ENCODE measurements at places on chromosomes 13 and 19.

DNA sequence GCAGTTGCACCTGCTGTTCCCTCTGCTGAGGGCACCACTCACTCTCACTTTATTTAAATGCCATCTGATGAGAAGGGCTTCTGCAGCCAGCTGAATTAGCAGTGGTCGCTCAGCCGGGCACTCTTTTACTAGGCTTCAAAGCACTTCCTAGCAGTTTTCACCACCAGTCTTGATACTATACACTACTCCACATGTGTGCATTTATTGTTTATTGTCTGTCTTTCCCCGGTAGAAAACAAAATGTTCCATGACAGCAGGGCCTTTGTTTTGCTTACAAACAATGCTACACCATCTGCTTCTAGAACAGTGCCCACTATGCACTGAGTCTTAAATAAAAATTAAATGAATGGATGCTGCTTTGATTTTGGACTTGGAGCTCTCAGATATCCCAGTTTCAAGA is 404.9 kb downstream of the FGF14 start:
- no peak for DNase-seq

DNA sequence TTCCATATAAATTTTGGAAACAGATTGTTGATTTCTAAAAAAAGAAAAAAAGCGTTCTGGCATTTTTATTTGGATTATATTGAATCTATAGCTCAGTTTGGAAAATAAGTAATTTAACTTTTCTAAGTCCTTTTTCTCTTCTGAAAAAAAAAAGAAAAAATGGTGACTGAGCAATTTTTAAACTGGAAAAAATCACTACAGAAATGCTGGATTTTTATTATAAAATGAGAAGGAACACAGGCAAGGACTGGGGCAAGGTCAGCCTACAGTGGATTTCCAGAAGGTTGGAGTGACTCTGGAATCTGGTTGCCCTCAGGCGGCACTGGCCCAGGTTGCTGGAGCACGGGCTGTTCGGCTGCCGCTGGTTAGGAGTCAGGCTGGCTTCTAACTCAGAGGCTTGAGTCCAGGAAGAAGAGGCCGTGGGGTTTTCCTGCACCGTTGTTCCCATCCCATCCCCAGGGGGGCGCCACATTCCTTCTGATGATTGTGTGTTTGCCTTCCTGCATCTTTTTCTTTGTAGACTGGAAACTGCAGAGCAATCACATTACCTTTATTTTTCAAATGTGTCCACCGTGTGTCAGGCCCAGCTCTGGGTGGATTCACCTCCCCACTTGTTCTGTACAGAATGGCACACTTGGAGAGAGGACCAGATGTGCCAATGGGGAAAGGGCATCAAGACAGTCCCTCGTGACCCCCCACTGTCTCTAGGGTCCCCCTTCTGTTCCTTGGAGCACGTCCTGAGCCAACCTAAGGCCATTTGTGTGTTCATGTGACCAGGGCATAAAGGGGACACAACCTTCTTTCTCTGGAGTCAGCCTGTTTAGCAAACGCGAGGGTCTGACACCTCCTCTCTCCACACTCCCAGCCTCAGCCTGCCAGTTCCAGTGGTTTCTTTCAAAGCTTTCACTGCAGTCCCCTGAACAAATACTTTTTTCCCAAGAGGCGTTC is 44.5 kb upstream of the GTF3A start:
- DNase-seq = peak; percentile 24

GRCh38 chr13:44352671-44353070 is 21.0 kb upstream of the SERP2 start:
- DNase-seq = no peak

DNA sequence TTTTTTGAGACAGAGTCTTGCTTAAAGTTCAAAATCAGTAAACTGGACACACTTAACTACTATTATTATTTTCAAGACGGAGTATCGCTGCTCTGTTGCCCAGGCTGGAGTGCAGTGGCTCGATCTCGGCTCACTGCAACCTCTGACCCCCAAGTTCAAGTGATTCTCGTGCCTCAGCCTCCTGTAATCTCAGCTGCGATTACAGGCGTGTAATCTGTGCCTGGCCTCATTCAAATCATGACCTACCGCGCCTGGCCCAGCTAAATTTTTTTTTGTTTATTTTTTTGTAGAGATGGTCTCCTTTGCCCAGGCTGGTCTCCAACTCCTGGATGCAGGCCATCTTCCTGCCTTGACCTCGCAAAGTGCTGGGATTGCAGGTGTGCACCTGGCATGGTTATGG is 23.0 kb downstream of the ZNF101 start:
- DNase-seq = no peak

DNA sequence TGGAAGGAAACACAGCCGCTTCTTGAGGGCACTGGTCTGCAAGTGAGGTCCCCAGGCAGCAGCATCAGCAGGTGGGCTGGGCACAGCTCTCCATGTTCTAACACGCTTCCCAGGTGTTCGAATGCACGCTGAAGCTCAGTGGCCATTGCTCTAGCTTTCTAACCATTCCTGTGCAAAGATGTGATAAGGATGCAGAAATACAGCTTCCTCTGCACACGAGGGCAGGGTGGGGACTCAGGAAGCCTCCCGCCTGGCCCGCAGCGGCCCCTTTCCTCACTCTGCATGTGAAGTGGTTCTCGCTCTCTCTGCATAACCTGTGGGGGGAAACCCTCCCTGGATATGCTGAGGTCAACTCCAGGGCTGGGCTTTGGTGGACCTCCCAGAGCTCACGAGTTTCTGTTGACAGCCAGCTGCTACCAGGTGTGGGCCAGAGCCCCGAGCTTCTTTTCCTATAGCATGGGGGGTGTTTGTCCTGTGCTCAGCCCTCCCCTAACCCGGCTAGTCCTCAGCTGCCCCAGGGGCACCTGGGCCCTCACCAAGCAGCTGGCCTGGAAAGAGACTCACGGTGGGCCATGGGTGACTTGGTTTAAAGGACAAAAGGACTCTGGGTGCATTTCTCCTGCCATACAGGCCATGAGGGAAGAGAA is 168.2 kb downstream of the TEX29 start:
- DNase-seq = no peak

GRCh38 chr13:98681049-98681448 is 71.4 kb downstream of the SLC15A1 start:
- DNase-seq = no peak

GRCh38 chr13:110894086-110894485 is 20.8 kb downstream of the ANKRD10 start:
- no peak for DNase-seq

DNA sequence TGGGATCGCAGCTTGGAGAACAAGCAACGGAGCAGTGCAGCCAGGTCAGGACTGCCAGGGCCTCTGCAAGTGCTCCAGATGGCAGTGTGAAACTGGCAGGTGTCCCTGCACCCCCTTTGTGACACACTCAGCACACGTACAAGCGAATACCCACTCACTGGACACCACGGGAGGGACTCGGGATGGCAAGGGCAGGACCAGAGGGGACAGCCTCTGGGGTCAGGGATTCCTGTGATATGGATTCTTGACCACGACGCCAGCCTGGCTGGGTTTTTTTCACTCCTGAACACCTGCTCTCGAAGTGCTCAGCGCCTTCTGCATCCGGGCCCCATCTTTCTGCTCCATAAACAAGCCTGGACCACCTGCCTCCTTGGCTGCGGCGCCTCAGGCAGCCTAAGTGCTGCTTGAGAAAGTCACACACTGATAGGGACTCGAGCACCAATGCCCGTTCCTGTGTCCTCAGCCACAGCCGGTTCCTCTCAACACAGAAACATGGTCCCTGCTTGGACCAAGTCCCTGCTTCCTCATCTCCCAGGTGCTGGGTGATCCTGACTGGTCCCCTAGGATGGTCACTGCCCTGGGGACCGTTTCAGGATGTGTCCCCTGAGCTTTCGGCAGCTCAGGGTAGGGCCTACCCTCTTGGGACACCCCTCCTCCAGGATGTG is 22.0 kb downstream of the ELAVL1 start:
- DNase-seq = no peak

- no peak for DNase-seq
Measured at GRCh38 chr19:8150998-8151766, 1.8 kb upstream of the FBN3 start.

DNA sequence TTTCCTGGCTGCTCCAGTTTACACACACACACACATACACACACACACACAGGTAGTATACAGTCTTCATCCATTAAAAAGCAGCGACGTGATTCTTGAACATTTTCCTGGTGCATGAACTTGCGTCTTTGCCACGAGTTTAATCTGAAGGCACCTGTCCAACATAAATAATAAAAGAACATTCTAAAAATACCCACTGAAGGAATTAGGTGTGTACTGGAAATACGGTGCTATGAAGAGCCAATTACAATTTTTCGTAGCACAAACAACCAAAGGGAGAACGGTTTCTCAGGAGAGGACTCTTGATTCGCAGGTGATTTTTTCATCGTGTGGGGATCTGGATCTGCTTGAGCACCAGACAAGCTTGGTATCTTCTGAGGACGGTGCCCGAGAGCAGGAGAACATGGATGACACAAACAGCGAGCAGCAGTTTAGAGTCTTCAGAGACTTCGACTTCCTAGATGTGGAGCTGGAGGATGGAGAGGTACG is 61.2 kb downstream of the ZAR1L start:
- DNase-seq = no peak

- DNase-seq = no peak
Measured at GRCh38 chr19:45133661-45134060, 27.1 kb downstream of the NKPD1 start.

GRCh38 chr13:47279920-47280319 is 383.1 kb upstream of the HTR2A start:
- no peak for DNase-seq

DNA sequence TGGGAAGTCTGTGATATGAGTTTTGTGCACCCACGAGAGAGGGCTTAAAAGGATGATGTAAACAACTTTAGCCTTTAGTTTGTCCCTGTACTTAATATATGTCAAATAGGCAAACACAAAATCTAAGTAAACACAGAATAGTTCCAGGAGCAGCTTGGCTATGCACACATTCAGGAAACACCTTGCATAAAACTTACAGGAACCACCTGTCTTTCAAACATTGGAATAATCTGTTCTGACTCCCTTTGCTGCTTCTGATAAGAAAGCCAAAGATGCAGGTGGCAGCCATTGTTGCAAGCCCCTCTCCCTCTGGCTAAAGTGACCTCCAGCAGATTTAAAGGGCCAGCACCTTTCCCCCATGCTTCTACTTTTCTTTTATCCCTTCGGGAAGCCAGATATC is 4.7 kb downstream of the EEF1AKMT1 start:
- DNase-seq = no peak

DNA sequence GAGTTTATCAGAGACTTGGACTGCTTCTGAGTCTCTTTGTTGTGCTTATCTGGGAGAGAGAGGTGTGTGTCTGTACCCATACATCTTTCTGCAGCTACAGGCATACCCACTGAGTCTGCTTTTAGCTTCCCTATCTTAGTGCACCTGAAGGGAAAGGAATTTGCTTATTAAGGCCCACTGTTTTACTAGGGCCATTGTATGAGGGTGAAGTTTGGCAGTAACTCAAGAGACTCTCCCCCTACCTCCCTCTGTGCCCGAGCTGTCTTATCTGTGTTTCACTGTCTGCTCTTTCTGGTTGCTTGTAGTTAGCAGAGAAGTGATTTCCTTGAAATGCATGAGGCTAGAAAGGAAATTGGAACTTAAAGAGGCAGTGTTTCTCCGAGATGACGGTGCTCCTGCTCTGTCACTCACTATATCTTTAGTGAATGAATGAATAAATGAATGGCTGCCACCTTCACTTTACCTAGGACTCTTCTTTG is 678 bp upstream of the CD33 start:
- no peak for DNase-seq

DNA sequence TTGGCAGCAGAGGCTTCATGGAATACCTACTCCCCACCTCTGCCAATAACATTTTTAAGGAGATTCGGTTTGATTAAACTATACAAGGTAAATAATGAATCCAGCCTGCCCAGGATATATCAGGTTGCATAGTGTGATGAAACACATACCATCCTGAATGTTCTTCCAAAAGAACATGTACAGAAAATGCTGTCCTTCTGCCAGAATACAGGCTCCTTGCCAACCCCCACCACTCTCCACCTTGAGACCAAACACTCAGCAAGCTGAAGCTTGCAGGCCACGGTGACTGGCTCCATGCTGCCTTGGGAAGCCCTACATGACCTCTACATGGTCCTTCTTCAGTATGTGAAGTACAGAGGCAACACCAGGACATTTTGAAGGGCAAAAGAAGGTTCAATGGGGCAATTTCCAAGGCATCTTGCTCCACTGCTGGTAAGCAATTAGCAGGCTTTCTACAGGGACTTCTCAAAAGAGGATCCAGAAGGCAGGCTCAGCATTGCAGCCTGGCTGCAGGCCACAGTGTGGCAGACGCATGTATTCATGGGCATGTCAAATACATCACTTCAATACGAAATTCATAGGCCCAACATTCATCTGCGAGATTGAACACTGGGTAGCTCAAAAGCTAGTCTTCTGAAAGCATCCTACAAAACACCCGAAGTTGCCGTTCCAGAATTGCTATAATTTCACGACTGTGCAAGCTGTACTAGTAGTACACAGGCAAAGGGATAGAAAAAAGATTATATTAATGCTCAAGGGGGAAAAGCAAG is 62.4 kb upstream of the SERP2 start:
- peak; percentile 77 for DNase-seq

DNA sequence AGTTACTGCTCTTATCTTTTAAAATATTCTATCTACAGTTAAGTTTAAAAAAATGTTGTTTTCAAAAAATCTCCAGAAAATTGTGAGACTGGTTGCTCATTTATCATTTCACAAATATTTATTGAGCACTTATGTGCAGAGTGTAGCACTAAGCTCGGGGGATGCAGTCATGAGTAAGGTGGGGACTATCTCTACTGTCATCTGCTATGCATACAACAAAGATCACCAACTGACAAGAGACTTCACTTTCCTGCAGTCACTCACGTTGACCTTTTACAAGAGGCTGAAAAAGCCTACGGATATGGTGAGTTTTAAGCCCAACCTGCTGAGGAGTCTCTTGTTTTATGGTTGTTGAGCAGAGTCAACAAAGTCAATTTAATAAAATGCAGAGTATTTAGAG is 392.5 kb downstream of the KLF12 start:
- DNase-seq = no peak

- DNase-seq = peak; percentile 80
Measured at GRCh38 chr13:43686557-43686956, 100.2 kb downstream of the ENOX1 start.

GRCh38 chr19:17352608-17353280 is 15.4 kb downstream of the GTPBP3 start:
- DNase-seq = no peak

DNA sequence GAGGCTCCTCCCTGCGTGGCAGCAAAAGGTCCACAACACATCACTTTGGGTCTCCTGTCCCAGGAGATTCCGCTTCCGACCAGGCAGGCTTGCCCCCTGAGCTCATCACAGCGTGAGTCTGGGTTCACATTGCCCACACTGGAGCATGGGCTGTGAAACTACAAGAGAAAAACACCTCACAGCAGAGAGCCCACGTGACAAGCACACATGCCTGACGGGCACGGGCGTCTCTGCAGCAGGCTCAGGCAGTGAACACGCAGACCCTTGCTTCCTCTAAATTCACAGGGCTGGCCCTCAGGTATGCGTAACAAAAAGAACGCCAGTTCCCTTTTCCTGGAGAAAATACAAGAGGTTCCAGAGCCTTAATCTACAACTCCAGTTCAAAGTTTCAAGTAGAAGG is 41.9 kb downstream of the RASA3 start:
- no peak for DNase-seq

DNA sequence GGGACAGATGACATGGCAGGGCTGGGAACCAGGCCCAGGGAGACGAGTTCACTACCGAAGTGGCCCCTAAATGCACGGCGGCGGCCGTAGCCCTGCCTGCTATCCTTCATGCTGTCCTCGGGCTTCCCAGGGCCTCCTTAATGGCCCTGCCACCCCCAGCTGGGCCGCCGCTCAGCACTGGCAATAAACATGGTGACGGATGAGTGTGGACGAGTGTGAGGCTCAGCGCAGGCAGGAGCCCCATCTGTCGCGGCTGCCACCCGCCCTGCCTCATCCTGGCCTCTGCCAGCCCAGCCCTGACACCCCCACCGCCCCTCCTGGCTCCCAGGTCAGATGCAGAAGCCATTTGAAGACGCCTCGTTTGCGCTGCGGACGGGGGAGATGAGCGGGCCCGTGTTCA is 13.6 kb downstream of the PIN1 start:
- no peak for DNase-seq

All from fibroblast of gingiva (primary cell).